ENCODE measurements at places on chromosomes 2 and 18. TPM values are rescaled to one million over a fixed set of nuclear protein-coding genes. Genes with fewer than 3 reads are reported as not detected.

Gene SLC40A1
- 8.8 TPM for total RNA-seq

DNA sequence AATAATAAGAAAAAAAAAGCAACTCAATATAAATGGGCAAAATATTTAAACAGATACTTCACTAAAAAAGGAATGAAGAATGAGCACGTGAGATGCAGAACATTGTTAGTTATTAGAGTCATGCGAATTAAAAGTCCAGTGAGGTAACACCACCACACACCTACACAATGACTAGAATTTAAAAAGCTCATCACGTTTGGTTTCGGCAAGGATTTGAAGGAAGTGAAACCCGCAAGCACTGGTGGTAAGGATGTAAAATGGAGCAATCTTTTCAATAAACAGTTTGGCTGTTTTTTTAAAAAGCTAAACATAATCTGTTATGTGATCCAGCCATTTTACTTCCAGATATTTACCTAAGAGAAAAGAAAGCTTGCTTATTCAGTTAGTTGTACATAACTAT lies 1181.6 kb upstream of the CELF4 start:
- no peak for DNase-seq

GRCh38 chr2:65275141-65275915 lies 47.7 kb downstream of the ACTR2 start:
- no peak for DNase-seq

DNA sequence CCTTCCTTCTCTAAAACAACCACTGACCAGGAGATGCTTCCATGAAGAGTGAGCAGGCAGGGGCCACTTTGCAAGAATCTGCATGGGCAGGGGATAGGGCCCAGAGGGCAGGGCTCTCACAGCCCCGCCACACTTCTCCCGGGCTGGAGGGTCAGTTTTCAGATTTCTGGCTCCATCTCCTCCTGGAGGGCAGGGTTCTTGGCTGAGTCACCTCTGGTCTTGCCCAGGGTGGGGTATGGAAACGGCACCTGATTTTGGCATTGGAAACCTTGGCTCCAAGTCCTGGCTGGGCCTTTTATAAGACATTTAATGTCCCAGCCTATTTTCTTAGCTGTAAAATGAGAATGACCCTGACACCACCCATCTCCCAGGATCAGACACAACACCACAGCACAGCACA lies 27.6 kb upstream of the ASPRV1 start:
- no peak for DNase-seq

GRCh38 chr18:58362829-58363271 lies 266.0 kb downstream of the ALPK2 start:
- peak; percentile 9 for DNase-seq

- DNase-seq: no peak
These were observed 24.6 kb upstream of the SPP2 start for GRCh38 chr2:234025891-234026401.

DNA sequence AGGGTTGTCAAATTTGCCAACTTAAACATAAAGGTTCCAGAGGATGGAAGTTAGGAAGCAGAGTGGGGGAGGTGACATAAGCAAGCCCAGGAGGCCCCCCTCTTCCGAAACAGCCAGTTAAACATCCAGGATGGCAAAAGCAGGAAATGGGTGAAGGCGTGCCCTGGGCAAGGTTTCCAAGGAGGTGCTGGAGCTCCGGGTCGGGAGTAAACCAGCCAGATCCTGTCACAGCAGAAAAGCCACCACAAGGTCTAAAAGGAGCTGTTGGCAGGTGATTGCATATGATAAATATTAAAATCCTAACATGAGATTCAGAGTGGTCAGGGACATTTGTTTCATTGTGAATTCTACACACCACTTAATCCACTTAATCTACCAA lies 572.2 kb upstream of the SALL3 start:
- no peak for DNase-seq
